ENCODE measurements at places on chromosomes 16 and 17. TPM values are rescaled to one million over a fixed set of nuclear protein-coding genes. Genes with fewer than 3 reads are reported as not detected.

NUP88 gene
- total RNA-seq = 94.2 TPM

KRT31 gene
- not detected for total RNA-seq

CMIP gene
- total RNA-seq = 16.0 TPM

VWA3A gene
- total RNA-seq = not detected

SLC52A1 gene
- not detected for total RNA-seq

ADCY9 gene
- 26.1 TPM for total RNA-seq

RASL10B gene
- total RNA-seq = not detected

FBXW10B gene
- total RNA-seq = 5.7 TPM

ENDOV gene
- total RNA-seq = 31.7 TPM

GRCh38 chr16:12805066-12805465 is 1.4 kb upstream of the CPPED1 start:
- no peak for DNase-seq

- no peak for DNase-seq
Measured at GRCh38 chr16:57539072-57539796, 2.9 kb upstream of the CCDC102A start.

DNA sequence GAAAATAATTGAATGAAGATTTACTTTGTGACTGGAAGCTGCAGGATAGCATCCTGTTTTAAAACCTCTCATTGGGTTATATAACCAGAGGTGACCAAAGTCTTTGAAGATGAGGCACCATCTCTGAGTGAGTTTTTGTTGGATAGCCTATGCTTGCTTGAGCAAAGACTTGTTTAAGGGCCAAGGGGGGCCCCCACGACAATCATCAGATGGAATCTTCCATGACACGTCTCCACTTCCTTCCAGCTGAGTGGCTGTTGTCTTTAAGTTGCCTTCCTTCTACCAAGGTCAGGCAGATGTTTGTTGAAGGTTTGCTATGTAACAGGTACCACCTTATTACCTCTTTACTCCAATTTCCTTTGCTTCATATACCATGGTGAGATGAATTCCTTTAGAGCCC is 188.8 kb downstream of the PRKCA start:
- DNase-seq = no peak

- DNase-seq = no peak
Measured at GRCh38 chr17:35879773-35880654, at the start of gene CCL5. TSS of gene CCL5 (minus strand) at chr17:35880360.

GRCh38 chr17:42562388-42563142 is 617 bp downstream of the COASY start:
- no peak for DNase-seq

GRCh38 chr17:20944014-20944865 is 98.6 kb downstream of the USP22 start:
- DNase-seq = peak; percentile 29

DNA sequence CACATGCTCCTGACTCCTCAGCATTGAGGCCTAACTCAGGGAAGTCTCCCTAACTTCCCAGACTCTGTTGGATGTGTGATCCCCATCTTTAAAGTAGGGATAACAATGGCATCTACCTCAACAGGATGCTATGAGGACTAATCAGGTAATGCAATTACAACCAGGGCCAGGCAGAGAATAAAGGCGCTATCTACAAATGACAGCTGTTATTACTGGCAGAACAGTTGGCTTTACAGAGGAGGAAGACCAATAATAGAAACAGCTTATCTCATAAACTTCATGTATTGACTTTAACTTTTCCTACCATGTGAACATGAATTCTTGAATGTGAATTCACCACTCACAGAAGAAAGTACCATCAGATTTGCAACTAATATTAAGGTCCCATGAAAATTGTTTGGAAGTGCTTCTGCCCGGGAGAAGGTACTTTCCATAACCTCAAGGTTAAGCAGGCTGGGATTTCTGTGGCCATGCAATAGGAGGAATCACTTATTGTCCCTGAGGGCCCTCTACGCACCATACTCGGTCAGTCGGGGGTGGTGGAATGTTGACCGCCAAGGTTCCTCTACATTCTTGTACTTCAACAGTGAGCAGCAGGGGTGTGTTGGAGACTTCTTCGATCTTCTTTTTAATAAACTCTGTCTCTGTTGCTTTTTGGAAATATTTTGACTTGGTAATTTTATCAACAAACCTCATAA is 22.6 kb upstream of the ERN1 start:
- DNase-seq = no peak

DNA sequence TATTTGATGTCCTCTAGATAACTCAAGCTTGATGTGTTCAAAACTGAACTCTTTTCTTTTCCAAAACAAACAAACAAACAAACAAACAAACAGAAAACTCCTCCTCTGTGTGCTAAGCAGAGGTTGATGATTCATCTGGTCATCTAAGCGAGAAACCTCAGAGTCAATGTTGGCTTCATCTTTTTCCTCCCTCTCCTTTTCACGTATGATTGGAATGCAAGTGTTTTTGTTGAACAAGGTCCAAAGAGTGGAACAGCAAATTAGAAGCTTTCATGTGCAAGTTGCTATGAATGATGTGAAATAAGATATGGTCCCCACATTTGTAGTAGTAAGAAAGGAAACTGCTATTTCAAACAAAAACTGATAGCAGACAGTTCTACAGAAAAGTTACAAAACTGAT is 52.5 kb downstream of the TBX4 start:
- peak; percentile 88 for DNase-seq

DNA sequence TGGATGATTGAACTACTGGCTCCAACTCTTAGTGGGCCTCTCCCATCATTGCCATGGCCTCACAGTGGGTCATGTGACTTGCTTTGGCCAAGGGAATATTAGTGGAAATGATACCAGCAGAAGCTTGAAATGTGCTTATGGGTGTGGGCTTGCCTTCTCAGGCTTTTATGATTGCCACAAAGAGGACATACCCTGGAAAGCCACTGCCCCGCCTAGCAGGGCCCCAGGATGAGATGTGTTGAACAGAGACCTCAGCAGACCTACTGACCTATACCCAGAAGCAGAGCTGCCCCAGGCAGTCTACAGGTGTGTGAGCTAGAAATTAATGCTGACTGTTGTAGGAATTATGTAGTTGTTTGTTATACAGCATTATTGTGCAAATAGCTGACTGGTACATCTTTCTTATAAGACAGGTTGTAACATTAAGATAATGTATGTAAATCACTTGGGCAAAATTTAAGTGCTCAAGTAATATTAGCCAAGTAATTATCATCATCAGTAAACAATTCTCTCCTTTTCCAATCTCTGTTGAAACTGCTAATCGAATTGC is 67.8 kb upstream of the CDH5 start:
- no peak for DNase-seq

DNA sequence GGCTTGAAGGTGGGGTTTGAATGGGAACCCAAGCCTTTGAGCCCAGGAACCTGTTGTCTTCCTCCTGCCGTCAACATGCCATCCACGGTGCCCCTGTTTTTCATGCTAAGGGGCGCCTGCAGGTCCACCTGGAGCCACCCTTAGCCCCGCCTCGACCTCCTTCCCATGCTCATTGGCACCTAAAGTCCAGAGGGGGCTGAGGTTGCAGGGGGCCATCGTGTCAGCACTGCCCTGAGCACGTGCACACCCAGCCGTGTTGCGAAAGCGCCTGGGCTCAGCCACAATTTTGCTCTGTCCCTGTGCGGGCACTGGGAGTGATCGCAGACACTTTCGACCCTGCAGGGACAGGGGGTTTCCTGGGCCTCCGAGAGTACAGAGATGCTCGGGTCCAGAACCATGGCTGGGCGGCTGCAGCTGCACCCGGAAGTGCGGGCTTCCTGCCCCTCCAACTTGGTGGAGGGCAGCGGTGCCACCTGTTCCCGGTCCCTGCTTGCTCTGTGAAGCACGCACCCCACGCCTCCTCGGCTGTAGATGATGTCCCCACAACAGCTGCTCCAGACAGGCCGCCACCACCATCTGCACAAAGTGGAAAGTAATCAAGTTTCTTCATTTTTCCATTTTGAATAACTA is 454.7 kb downstream of the CDH8 start:
- DNase-seq = no peak

DNA sequence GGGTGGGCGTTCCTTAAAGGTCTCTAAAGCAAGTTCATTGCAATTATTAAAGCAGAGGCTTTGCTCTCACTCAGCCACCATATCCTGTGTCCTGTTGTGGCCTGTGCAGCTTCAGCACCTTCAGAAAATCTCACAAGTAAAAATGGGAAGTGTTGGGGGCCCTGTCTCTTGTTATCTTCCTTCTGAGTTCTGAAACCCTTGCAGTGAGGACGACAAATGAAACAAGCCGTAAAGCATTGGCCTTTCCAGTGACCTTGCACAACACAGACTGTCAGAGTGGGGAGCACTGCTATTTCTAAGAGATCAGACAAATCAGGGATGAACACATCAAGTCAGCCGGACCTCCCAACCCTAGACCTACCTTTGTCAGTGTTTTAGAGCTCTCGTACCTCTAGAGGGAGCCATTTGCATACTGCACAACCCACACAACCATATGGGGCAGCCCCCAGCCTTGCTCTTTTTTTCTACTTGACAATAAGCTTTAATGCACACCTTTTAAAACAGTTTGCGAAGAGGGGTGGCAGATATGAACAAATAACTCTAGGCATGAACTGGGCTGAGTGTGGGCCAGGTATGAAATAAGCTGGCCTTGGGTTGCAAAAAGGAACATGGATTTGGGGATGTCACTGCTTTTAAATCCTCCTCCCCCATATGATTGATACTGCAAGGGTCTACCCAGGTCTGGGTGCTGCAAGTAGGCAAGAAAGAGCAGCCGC is 89.8 kb downstream of the KATNIP start:
- DNase-seq = peak; percentile 61

DNA sequence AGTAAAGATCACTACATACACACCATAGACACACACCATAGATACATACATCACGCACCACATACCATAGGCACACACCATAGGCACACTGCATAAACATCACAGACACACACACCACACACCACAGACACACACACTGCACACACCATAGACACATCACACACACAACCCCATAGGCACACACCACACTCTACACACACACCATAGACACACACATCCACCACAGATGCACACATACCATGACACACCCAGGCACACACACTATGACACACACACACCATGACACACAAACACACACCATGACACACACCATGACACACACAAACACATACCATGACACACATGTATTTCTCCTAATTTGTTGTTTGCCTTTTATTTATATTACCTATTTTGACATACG is 14.1 kb downstream of the TBC1D16 start:
- DNase-seq = no peak

- no peak for DNase-seq
Measured at GRCh38 chr16:23712976-23713375, at the start of gene ERN2. TSS of gene ERN2 (minus strand) at chr16:23713222. CDS start at chr16:23713187, 35 bp downstream.

DNA sequence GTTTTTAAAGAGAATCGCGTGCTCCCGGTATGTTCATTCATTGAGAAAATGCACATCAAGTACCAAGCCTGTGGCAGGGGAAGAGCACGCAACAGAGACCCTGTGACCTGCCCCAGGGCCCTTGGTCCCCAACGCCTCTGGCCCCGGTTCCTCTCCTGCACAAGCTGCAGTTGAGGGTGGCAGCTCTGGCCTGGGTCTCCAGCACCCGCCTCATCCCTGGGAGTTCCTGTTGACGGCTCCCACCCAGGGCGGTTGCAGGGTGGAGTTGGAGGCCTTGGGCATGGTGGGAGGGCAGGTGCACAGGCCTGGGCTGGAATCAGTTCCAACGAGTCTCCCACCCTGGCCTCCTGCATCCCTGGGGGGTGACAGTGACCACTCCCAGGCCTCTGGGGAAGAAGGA is 5.0 kb downstream of the NECAB2 start:
- DNase-seq = no peak

GRCh38 chr16:68264128-68265077 is at the start of gene SLC7A6:
TSS of gene SLC7A6 (plus strand) at chr16:68264526. CDS start at chr16:68274727, 10,201 bp downstream.
- peak; percentile 61 for DNase-seq

DNA sequence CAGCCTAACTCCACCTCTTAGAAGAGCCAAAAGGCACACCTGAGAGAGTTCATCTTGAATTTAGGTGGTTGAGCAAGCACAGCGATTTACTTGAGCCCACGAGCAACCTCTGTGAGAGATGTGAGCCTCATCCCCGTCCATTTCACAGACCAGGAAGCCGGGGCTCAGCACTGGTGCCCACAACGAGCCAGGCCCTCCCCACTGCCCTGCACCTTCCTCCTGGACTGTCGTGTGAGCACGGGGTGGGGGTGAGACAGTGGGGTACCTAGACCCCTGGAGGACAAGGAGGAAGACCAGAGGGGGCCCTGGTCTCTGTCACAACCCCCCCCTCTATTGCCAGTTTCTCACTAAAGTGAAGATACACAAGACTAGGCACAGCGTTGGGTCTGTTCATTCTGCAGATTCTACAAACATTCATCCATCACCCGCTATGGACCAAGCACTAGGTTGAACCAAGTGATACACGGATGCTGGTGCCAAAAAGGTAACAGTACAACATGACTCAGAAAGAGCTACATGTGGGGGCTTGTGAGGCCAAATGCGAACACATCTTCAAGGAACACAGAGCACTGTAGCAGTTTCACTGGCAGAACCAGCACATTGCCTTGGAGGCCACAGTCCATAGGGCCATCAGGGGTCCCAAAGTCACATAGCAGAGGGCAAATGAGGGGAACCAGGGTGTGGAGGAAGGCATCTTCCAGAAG is 231.9 kb downstream of the PARN start:
- no peak for DNase-seq

- DNase-seq = no peak
Measured at GRCh38 chr17:33523577-33523981, 230.5 kb upstream of the ASIC2 start.

- DNase-seq = no peak
Measured at GRCh38 chr16:49081554-49081953, 200.1 kb downstream of the CBLN1 start.

All from Caki2 (cell line).